ELR (cell line): ENCODE measurements at places on chromosomes 13 and 19.

DNA sequence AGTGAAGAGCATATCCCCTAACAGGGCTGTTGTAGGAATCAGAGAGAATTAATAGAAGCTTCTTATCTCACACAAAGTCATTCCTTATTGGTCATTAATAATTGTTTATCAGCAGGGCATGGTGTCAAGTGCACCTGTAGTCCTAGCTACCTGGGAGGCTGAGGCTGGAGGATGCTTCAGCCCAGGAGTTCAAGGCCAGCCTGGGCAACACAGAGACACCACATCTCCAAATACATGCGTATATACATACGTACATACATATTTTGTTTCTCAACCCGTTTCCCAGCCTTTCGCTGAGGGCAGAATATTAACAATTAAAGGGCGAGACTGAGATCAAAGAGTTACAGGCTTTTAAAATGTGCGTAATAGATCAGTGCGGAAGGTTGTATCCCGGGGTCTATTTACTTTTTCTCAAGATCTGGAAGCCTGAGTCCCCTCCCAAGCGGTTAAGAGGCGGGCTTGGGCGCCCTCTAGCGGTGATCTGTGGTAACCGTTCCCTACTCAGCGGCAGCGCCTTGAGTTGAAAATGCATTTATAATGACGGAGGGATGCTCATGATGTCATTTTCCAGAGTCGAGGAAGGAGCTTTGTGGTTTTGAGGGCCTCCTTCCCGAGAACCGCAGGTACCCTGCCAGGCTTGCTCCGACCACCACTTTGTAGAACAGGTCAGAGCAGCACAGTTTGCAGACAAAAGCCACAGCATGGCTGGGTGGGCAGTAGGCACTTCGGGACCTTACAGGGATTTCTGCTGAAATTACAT lies 169.6 kb upstream of the GPR12 start:
- peak; percentile 74 for DNase-seq

- DNase-seq, result no peak
Observed at GRCh38 chr19:47111682-47112165, 1.9 kb downstream of the ZC3H4 start.

- DNase-seq, result peak; percentile 41
Observed at GRCh38 chr13:73717632-73718031, 416.6 kb downstream of the KLF12 start.

DNA sequence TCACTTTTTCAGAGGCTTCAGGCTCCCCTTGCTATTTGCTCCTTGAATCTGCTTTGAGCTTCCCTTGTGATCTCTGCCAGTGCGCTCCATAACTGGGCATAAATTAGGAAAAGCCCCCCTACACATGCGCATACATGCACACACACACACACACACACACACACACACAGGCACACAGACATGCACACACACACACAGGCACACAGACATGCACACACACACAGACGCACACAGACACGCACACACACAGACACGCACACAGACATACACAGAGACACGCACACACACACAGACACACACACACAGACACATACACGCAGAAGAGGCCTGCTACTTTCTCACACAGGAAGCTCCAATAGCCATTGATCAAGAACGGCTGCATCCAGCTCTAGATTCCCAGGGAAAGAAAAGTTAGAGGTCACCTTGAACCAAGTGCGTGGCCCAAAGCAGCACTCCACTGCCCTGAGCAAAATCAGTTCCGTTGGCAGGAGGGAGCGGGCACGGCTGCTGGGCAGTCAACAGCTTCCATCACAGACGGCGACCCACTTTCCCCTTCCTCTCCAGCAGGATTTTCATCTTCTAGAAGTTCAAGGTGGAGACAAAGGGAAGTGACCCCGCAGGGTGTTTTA lies 145.6 kb downstream of the DPF1 start:
- no peak for DNase-seq

GRCh38 chr13:28464861-28465460 lies 30.0 kb downstream of the FLT1 start:
- DNase-seq, result no peak

DNA sequence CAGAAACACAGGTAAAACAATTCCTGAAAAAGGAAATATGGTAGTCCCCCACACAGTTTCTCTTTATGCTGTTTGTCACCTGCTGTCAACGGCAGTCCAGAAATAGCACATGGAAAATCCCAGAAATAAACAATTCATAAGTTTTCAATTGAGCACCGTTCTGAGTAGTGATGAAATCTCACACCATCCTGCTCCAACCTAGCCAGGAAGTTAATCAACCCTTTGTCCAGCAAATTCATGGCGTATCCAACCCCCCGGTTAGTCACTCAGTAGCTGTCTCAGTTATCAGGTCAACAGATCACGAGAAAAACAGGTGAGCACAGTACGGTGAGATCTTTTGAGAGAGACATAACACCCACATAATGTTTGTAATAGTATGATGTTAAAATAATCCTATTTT lies 74.2 kb downstream of the TUBGCP3 start:
- no peak for DNase-seq

- DNase-seq, result peak; percentile 63
Observed at GRCh38 chr13:74015137-74015536, 119.1 kb downstream of the KLF12 start.

DNA sequence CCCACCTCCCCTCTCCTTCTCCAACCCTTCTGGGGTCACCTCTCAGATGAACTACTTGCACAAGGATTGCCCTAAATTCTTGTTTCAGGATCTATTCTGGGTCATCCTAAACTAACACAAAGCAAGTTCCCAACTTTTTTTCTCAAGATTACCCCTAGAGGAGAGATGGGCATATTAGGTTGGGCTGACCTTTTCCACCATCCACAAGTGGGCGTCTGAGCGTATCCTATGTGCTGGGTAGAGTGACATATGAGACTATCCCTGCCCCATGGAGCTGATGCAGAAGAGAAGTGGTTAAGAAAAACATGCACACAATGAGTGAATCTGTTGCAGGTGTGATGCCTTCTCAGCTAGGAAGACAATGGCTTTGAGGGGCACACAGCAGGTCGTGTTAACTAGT lies 132.7 kb downstream of the CACNA1A start:
- no peak for DNase-seq
